ENCODE measurements at places on chromosomes 4 and X.

GRCh38 chrX:13281289-13281688 lies 38.6 kb downstream of the ATXN3L start:
- no peak for DNase-seq

DNA sequence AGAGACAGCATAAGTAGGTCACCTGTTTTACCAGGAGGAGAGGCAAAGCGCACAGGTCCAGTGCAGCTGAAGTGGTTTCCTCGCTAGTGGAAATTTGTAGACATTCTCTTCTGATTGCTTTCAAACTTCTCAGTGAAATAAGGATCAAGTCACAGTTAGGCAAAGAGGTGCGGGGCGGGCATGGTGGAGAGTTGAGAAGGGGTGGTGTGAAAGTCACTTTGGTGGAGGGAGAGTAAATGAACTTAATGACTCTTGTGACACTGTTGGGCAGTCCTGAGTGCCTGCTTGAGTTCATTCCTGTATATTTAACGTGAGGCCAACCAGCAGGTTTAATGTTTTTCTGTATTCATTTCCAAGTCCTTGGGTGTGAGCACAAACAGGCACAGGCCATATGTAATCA lies 235.6 kb downstream of the TRIML1 start:
- DNase-seq: no peak

DNA sequence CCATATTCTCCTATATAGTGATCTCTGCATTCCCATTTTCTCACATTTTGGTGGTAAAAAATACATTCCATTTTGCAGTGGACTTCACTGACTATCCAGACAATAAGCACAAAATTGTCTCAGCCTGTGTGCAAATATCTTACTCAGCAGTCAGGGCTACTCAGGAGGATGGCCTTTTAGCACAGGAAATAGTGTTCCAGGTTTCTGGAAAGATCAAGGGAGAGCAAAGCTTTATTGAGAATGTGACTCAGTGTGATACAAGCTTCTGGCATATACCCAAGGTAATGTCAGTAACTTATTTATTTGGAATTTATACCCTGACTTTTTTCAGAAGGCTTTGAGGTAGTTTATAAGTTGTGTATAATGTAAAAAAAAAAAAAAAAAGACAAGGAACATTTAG lies 233.4 kb downstream of the TEX13A start:
- no peak for DNase-seq

DNA sequence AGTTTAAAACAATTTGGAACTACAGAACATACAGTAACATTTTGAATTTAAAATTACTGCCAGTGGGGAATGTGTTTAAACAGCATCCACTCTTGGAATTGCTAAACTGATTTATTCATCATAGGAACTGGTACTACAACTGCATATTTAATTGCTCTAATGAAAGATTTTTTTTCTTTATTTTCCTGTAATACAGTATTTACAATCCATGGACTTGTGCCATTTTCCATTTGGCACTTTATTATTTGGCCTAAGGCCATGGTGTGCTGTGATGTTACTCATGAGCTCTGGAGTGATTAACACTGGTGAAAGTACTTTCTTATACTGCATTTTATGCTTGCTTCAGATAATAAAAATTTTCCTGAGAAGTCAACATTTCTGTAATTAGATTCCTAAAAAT lies 69.7 kb upstream of the NUDT6 start:
- no peak for DNase-seq

DNA sequence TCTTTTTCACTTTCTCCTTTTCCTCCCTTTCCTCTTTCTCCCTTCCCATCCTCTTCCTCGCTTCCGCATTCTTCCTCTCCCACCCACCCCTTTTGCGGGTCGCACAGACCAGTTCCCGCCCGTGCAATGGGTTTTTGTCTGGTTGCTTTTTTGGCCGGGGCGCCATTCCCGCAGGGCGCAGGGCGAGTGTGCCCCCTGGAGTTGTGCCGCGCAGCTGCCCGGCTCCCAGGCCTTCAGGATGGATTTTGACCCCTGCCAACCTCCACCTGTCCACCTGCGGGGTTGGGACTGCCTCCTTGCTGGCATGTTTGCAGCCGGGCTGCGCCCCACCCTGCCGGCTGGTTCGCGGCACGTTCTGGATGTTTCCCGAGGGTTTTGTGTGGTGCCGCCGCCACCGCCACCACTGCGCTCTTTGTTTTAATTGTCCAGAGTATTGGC lies 578 bp upstream of the SEL1L3 start:
- DNase-seq: peak; percentile 40

DNA sequence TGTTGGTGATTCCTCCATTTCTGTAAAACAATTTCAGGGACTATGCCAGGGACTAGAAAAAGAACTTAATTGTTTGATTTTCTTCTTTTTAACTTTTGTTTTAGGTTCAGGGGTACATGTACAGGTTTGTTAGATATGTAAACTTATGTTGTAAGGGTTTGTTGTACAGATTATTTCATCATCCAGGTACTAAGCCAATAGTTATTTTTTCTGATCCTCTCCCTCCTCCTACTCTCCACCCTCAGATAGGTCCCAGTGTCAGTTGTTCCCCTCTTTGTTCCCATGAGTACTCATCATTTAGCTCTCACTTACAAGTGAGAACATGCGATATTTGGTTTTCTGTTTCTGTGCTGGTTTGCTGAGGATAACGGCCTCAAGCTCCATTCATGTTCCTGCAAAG lies 70.8 kb upstream of the BOD1L1 start:
- no peak for DNase-seq

DNA sequence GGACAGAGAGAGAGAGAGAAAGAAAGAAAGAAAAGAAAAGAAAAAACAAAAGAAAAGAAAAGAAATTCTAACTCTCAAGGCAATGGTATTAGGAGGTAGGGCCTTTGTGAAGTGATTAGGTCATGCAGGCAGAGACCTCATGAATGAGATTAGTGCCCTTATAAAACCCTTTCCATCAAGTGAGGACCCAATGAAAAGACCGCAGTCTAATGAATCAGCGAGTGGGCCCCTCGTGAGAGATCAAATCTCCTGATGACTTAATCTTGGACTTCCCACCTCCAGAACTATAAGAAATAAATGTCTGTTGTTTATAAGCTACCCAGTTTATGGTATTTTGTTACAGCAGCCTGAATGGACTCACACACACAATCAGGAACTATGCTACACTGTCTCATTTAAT lies 16.9 kb downstream of the AASDH start:
- DNase-seq: no peak

DNA sequence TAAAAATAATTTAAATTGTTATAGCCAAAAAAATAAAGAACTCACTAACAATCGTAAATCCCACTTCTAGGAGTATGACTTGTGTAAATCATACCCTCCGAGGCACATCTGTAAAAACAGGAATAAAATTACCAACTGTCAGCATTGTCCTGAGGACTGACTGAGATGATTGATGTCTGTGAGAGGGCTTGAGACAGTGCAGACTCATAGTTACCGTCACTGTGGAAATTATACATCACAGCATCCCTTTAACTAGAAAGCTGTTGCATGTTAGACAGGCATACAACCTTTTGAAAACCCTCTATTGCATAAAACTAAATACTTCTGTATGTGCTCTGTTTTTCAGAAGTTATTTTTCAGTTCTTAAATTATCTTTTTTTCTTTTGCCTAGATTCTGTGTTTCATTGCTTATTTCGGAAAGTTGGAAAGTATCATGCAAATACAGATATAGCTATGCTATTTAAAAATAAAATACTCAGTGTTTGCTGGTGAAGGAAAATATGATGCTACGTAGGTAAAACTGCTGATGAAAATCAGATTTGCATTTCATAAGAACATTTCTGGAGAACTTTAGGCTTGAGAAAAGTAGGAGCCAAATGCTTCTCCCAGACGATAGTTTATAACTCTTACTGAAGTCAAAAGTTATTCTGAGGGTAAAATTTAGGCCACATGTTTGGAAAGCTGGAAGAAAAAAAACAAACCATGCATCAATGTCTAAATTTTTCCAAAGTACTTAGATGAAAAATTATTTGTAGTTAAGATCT lies 13.6 kb upstream of the RBPJ start:
- DNase-seq: no peak

- DNase-seq: no peak
Observed at GRCh38 chr4:55637272-55637820, 1.2 kb upstream of the NMU start.

- no peak for DNase-seq
Observed at GRCh38 chrX:20967725-20968124, 406.5 kb upstream of the CNKSR2 start.

DNA sequence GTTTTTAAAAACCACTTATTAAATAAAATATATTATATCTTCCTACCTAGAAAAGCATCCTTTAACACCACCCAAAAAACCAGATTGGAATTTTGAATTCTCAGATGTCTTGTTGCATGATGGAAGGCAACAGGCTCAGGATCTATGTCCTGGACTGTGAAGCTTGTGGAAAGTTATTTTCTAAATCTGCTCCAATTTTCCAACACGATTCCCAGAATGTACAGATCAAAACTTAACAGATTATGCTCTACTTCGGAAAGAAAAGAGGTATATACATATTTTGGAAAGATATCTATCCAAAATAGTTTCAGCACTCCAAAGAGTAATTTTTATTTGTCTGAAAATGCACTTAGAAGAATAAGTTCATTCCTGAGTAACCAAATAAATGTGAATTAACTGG lies 291.7 kb upstream of the EMCN start:
- no peak for DNase-seq

GRCh38 chrX:51795136-51795535 lies 51.9 kb downstream of the GSPT2 start:
- no peak for DNase-seq
